ENCODE measurements at places on chromosomes 13 and 19.

DNA sequence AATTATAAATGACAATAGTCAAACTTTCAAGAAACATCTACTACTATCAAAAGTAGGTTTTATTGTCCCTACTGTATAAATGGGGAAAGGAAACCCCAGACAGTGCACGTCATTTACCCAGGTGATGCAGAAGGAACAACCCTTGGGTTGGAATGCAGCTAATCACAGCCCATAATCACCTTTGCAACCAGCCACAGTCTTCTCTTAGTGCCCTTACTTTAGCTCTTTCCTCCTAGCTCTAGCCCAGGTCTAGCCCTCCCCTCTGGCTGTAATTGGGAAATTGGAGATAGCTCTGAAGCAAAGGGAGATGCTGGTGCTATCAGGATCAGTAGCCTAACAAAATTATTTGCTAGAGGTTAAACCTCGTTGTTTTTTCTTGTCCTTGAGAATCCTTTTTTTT, 25.5 kb upstream of the TSC22D1 start:
- no peak for DNase-seq

- no peak for DNase-seq
Observed at GRCh38 chr13:104737713-104738112, 1671.5 kb upstream of the SLC10A2 start.

DNA sequence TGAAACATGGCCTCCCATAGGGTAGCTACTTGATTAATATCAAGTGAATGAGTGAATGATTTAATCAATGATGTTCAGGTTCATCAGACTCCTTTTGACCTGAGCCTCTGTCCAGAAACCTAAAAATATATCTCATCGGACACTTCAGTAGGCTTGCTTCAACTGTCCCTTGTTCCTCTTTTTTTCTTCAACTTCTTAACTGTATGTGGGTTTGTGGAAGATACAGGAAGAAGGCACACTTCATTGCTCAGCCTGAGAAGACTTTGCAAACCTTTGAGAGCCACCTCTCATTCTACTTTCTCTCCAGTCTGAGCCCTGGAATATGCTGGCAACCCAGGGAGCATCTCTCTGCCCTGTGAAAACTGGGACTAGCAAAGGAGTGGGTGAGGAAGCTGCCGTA, 557.0 kb downstream of the FGF9 start:
- no peak for DNase-seq

DNA sequence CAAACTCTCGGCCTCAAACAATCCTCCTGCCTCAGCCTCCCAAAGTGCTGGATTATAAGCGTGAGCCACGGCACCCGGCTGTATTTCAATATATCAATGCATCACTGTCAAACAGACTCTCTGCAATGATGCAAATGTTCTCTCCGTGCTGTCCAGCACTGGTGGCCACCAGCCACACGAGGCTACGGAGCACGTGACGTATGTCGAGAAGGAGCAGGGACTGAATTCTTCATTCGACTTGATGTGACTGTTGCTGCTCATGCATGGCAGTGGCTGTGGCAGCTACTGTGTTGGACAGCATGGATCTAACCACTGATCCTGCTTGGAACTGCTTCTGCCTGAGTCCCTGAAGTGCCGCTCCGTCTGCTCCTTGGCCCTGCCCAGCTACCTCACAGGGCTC, 9.8 kb downstream of the LRRC4B start:
- no peak for DNase-seq

- DNase-seq: no peak
Observed at GRCh38 chr13:49629196-49629938, 1.1 kb downstream of the ARL11 start.

DNA sequence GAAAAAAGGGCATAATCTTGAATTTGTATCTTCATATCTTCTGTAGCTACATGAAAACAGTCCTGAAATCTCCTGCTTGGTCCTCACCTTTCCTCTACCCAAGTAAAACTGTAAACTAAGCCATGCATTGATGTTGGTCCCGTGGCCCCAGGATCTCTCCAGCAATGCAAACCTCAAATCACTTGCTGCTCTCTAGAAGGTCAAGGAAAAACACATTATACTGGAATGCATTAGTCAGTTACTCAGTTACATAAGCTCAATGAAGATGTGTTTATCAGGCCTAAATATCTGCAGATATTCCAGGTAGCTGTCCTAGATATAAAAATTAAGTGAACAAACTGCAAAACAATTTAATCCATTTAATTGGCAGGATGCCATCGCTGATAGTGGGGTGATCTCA, 261.8 kb downstream of the ABCC4 start:
- no peak for DNase-seq

DNA sequence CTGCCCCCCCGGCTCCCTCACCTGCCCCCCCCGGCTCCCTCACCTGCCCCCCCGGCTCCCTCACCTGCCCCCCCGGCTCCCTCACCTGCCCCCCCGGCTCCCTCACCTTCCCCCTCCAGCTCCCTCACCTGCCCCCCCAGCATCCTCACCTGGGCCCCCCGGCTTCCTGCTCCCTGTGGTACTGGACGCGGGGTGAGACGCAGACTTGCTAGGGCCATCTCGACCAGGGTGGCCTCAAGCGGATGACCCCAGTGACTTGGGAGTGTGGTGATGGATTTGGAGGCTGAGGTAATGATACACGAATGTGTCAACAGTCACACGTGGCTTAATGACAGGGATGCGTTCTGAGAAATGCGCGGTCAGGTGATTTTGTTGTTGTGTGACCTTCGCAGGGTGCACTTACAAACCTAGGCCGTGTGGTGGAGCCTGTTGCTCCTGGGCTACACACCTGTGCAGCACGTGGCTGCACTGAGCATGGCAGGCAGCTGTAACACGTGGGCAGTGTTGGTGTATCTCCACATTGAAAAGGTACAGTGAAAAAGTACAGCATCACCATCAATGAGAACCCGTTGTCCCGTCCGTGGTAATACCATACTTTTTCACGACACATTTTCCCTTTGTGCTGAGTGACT, 197.8 kb downstream of the TEX29 start:
- no peak for DNase-seq

- no peak for DNase-seq
Observed at GRCh38 chr13:24921881-24922280, 157.9 kb downstream of the RNF17 start.

- no peak for DNase-seq
Observed at GRCh38 chr13:50627111-50627510, 216.4 kb downstream of the DLEU7 start.

- DNase-seq: no peak
Observed at GRCh38 chr19:35730326-35730725, 11.9 kb downstream of the IGFLR1 start.

DNA sequence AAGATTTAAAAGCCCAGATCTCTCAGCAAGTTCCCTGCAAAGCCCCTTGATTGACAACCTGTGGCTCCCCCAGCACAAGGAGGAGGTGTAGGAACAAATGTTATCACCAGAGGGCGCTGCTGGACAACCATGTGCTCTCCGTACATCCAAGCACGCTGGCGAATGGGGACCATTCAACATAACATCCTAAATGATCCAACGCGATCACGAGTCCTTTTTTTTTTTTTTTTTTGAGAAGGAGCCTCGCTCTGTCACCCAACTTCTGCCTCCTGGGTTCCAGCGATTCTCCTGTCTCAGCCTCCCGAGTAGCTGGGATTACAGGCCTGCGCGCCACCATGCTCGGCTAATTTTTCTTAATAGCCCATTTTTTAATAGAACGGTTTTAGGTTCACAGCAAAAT, 52.0 kb downstream of the NWD1 start:
- peak; percentile 38 for DNase-seq

GRCh38 chr19:22545751-22546150, 88.4 kb upstream of the ZNF492 start:
- DNase-seq: no peak

DNA sequence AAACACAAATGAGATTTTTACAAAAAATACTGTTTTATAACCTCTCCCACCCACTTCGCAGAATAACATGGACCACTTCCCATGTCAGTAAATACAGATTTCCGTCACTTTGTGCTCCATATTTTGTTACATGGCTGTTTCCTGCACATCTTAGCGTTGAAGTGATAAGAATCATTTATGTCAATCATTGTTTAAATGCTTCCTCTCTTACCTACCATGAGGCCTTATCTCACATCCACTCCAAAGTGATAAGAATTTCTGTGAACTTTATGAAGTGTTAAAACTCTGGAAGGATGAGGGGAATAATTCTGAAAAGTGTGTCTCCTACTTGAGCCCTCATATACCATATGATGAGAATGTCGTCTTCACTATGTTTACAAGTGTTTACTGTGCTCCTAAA, 36.6 kb upstream of the IL17D start:
- DNase-seq: no peak

DNA sequence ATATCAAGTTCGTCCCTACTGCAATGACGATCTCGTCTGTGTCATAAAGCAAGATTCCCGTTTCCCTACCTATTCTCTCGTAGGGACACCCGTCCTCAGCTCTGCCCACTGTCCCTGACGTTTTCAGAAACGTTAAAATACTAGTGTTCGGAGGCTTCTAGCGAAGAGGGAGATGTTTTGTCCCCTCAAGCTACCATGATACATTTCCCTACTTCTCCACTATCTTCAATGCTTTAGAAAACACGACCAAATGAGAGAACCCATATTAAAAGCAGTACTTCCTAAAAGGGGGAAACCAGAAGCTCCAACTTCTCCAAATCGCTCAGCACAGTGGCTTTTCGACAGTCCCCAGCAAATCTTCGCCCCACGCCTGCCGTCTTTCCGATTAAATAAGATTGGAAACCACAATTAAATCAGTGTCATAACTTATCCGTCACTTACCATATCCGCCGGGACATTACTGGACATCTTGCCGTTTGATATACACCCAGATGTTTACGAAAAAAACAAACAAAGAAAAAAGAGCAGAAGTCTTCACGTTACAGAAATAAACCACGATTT, 1.3 kb downstream of the UBL3 start:
- DNase-seq: no peak

DNA sequence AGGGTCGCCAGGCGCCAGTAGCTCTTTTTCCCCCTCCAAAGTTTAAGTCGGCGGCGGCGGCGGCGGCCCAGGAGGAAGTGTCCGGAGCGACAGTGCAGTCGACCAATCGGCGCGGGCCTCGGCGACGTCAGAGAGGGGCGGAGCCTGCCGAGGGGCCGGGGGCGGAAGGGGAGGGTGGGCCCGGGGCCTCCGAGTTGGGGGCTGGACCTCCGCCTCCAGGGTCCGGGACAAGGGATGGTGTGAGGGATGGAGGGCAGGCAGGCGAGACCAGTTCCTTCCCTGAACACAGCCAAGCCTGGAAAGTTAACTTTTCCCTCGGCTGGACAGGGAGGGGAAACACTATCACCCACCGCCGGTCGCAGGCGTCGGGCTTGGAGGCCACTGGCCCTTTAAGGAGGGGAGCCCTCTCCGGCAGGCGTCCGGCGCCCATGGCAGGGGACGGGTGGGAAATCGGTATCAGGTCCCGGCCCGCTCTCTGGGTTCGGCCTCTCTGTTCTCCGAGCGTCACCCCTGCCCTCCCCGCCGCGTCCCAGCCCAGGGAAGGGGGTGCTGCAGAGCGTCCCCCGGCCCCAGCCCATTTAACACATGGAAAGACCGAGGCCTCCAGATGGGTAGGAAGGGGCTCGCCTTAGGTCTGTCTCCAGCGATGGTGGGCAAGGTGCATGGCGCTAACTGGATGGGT, at the start of gene PRKD2:
Gene PRKD2, minus strand, starts transcription at position 81 of the 682 bp plus-strand sequence. CDS start 744 bp downstream, outside the sequence.
- DNase-seq: peak; percentile 82

DNA sequence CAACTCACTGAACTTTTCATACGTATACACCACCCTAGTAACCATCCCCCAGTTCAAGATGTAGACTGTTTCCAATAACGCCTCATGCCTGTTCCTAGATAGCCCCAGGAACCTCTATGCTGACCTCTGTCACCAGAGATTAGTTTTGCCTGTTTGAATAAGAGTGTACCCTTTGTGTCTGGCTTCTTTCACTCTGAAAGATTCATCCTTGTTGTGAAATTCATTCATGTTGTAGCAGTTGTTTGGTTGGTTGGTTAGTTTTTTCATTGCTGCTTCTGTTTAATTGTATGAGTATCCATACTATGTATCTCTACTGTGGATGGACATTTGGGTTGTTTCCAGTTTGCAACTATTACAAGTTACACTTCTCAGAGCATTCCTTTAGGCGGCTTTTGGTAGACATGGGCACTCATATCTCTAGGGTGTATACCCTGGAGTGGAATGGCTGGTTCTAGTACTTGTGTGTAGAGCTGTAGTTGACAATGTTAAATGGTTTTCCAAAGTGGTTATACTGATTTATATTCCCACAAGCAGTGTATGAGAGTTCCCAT, 1.6 kb downstream of the RNASEH2B start:
- no peak for DNase-seq

DNA sequence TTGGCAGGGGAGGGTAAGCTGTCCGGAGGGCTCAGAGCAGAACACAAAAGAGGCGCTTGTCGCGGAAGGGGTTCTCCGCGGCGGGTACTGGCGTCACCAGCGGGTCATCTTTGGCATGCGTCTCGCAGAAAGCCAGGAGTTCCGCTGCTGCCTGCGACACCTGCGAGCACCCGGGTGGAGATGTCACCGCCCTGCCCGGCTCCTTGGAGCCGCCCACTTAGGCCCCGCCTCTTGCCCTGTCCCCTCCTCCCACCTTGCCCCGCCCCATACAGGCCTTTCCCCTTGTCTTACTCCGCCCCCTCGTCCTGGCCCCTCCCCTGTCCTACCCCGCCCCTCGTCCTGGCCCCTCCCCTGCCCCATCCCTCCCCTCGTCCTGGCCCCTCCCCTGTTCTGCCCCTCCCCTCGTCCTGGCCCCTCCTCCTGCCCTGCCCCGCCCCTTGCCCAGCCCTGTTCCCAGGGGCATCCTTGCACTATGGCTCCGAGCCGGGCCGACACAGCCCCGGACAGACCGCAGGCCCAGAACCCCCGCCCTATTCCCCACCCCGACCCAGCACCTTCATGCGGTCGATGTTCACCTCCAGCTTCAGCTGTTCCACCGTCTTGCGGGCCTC, 1.9 kb downstream of the GNG8 start:
- peak; percentile 79 for DNase-seq

GRCh38 chr13:99894840-99895443, 76.6 kb downstream of the ZIC5 start:
- DNase-seq: no peak

DNA sequence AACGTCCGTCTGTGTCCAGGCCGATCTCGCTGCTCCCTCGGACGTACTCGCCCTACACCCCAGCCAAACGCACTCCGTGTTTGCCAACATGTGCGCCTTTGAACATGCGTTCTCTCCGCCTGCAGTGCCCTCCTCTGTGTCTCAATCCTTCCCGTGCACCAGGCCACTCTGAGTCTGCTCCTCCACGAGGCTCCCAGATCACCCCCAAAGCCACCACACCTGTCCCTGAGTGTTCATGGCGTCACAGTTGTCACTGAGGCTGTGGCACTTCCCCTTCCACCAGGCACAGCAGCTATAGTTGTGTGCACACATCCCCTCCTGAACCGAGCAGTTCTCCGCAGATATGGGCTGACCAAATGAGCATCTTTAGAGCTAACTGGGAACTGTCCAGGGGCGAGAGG, 35.6 kb downstream of the RASA3 start:
- no peak for DNase-seq

- DNase-seq: no peak
Observed at GRCh38 chr13:44908712-44909111, 80.6 kb downstream of the NUFIP1 start.

GRCh38 chr13:99185606-99186005, 15.0 kb upstream of the UBAC2 start:
- DNase-seq: no peak

Data from stimulated activated CD8-positive, alpha-beta memory T cell treated with anti-CD3 and anti-CD28 coated beads, Interleukin-12 subunit alpha, Interleukin-12 subunit beta, amount 100 ng/mL, for 4 hours (primary cell).